Stimulated activated CD4-positive, alpha-beta T cell treated with anti-CD3 and anti-CD28 coated beads, Interleukin-15, amount 100 ng/mL, for 24 hours (primary cell): ENCODE measurements at places on chromosomes 1 and 21.

DNA sequence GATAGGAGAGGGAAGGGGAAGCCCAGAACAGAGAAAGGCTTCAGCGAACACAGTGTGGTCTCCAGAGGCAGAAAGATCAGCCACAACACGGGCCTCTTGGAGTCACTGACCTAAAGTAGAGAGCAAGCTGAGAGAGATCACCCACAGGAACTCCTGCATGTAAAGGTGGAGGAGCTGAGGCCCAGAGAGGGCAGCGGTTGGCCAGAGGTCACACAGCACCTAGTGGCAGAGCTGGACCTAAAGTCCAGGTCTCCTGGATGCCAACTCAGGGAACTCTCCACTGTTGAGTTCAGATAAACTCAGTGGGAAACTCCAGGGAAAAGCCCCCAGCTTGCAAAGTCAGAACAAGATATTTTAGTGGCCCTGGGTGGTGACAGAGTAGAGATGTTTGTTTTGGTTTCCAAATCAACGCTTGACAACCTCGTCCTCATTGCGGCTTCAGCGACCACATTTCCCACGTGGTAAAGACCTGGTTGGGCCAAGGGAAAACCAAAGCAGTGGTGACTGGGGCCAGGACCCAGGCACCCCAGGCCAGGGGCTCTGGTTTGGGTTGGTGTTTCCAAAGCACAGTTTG is 4.6 kb downstream of the IFFO2 start:
- peak; percentile 87 for DNase-seq

DNA sequence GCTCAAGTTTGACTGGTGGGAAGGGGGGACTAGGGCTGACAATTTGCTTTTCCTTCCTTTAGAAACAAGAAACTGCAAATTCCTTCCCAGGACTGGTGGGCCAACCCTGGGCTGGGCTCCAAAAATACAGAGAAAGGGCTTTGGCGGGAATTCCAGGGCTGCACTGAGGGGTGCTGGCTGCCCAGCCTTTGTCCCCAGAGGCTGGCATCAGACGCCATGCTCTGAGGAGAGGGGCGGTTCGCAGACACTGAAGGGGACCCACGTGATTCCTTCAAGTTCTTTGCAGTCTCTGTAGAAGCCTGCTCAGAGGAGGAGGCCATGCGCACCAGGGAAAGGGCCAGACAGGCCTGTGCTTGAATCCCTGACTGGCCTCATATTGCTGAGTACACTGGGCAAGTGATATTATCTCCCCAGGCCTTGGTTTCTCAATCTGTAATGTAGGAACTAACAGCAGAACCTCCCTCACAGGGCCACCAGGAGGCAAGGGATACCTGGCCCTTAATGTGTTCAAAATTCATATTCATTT is 119.5 kb downstream of the EPHB2 start:
- DNase-seq = no peak

DNA sequence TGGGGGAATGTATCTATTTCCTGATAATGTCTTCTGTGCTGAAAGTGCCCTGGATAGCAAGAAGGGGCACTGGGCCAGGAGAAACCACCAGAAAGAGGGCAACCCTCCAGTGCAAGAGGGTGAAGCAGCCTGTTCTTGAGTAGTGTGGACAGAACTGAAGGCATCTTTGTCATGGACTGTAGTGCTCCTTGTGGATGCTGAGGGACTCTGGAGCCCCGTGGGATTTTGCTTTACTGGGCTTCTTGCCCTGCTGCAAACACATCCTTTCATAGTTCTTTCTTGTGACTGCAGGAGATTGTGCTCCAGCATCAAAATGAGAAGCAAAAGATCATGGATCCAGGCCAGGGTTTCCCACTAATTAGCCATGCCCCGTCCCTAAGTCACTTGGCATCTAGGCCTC is 300.6 kb downstream of the ZNF326 start:
- DNase-seq = no peak

DNA sequence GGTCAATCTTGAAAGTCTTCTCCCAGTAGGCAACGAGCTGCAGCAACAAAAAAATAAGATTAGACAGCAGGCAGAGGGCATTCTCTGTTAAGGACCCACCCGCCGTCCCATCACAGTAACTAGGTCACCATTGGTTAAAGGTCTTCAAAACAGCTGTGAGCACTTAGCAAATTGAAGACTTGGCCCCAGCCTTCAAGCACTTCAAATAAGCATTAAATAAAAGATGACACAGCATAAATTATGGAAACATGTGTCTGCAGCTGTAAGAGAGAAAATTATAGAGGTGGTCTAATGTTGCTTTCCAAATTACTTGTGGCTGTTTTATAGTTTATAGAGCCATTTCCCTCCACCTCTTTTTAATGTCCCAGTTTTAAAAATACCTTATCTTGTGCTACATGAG is 61.2 kb downstream of the VANGL1 start:
- DNase-seq = no peak

GRCh38 chr1:22275626-22276395 is 132.9 kb upstream of the WNT4 start:
- DNase-seq = peak; percentile 61

DNA sequence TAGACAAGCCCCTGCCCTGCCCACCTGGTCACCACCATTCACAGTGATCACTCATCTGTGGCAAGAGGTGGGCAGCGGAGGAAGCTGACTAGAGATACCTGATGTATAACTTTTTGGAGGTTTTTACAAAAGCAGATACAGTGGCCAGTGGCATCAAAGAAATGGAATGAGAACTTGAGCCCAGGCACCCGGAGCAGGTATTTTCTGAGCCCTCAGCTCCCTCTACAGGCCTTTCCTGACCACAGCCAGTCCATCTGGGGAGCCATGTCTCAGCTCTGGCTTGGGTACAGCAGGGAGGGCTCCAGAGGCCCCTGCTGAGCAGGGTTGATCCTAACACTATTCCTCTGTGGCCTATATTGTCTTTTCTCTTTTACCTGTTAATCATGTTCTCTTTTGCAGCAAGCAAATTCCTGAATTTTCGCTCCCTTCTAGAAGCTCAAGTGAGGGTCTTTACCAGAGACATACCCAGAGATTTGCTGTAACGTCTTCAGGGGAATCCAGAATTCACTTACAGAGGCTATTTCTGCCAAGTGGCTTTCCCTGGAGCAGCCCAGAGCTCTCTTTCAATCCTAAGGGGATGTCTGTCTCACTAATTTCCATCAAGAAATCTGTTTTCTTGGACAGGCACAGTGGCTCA is 27.3 kb downstream of the GPR157 start:
- DNase-seq = peak; percentile 29

DNA sequence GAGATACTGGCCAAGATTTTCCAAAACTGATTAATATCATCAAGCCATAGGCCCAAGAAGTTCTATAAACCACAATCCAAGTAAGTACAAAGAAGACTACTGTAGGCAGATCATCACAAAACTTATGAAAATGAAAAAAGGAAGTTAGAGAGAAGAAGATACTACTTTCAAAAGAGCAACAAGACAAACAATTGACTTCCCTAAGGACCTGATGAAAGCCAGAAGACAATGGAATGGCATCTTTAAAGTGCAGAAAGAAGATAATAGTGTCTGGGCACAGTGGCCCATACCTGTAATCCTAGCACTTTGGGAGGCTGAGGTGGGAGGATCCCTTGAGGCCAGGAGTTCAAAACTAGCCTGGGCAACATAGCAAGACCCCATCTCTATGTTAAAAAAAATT is 243.1 kb downstream of the PRDM2 start:
- no peak for DNase-seq

GRCh38 chr21:34029743-34030528 is 43.4 kb upstream of the MRPS6 start:
- DNase-seq = peak; percentile 56

DNA sequence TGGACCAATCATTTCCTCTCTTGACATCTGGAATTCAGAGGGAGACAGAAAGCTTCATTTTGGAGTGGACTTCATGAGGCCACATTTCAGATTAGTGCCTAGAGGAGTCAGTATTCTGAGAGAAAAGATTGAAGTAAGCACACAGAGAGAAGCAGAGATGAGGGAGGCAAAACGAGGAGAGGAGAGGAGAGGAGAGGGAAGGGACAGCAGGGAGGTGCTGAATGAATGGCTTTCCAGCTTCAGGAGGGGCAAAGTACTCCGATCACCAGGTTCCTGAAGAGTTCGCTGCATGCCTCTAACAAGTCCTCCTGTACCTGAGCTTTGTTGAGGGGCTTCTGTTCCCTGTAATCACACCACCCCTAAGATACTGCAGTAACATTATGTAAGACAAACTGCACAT is 76.0 kb downstream of the NRIP1 start:
- DNase-seq = no peak

GRCh38 chr1:219236933-219237610 is 63.4 kb downstream of the LYPLAL1 start:
- DNase-seq = no peak

DNA sequence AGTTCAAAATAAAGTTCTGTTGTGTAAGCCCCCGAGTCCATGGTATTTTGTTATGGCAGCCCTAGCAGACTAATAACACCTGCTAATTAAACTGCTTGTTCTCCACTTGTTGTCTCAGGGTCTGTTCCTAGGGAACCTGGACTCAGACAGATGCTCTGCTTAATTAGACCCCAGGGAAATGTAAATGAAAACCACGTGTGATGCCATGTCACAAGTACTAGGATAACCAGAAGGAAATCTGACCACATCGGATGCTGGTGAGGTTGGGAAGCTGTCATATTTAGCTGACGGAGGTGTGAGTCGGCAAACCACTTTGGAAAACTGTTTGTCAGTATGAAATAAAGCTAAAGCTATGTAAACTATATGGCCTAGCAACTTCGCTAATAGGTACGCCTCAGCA is 19.6 kb downstream of the EDN2 start:
- no peak for DNase-seq

- DNase-seq = no peak
These were observed 261.4 kb downstream of the GRIK3 start for GRCh38 chr1:36772647-36773495.

DNA sequence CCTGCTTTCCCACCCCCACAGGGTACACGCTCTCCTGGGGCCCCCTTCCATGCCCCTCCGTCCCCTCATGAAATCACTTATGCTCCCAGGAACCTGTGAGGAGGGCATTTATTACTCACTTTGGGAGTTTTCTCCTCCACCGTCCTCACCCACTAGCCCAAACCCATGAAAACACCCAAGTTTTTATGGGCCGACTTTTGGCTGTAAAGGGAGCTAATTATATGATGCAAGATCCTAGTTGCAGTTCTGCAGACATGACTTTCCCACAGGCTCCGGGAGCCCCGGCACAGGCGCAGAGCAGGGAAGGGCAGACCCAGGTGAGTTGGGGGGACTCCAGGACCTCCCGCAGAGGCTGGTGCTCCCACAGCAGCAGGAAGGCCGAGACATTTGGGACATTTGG is 29.7 kb downstream of the EPHA2 start:
- no peak for DNase-seq

- DNase-seq = peak; percentile 72
These were observed 7.0 kb downstream of the CD53 start for GRCh38 chr1:110879758-110880606.
